ENCODE measurements at places on chromosomes 3 and 15.
A peak's percentile ranks its signal among the peaks of the same experiment; 100 is the strongest.

- no peak for DNase-seq
Measured at GRCh38 chr15:31341071-31341470, 14.4 kb downstream of the KLF13 start.

DNA sequence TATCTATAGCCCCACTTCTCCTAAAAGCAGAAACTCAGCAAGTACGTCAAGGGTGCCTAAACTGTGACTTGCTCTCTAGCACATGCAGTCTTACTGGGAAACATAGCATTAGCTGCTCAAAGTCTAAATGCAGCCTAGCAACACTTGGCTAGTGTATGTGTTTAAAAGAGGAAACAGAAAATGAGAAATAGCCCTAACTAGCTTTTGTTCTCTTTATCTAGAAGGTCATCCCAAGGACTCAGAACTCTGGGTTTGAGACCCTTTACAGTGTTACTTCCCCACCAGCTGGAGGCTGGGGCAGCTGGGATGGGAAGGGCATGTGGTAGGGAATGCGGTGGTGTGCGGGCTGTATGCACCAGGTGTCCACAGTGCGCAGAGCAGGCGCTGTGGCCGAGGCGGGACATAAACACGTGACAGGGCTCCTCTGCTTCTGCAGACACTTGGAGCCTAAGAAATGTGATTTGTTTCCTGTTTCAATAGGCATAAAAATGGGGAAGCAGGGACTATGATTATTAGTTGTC is 13.3 kb downstream of the ETV5 start:
- DNase-seq, result no peak

- no peak for DNase-seq
Measured at GRCh38 chr15:65115542-65115941, 542 bp upstream of the UBAP1L start.

- peak; percentile 12 for DNase-seq
Measured at GRCh38 chr3:104273046-104273649, 1093.6 kb upstream of the ALCAM start.

GRCh38 chr15:72992841-72993252 is 59.4 kb upstream of the NEO1 start:
- no peak for DNase-seq

DNA sequence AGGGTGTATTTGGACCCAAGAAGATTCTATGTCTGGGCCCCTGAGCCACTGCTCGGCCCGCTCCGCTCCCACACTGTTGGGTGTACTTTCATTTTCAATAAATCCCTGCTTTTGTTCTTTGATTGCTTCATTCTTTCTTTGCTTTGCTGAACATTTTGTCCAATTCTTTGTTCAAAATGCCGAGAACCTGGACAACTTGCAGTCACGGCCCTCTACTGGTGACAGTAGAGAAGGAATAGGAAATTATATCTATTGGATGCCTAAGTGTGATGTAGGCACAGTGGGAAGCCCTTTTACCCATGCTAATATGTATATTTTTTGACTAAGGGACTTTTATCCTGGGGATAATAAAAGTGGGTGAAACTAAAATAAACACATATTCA is 340.8 kb downstream of the LRRC3B start:
- no peak for DNase-seq

DNA sequence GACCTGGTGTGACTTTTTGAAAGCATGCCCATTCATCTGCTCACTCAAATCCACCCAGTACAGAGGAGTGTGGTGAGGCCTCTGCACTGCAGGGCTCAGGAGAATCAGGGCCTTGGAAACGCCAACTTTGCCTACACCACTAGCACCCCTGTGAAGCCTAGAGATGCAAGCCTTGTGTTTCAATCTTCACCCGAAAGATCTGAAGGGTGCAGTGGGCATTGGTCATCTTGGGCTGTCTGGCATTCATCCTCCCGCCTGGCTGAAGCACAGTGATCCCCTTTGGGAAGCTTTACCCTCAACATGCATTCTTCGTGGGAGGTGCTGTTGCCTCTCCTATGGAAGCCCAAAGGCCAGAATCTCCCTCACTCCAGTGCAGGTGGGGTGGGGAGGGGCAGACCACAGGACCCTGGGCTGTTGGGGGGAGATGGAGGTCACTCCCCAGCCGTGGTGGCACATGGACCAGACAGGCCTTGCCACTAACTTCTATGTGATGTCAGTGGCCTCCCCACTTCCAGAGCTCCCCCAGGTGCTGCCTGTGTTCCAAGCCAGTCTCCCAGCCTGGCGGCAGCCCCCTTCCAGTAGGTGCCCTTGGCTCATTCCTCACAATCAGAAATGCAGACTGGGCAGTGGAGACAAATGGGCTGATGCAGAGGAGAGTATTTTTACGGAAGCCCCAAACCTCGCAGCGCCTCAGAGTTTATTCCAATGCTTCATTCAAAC is 92.5 kb downstream of the ADAMTS17 start:
- no peak for DNase-seq

DNA sequence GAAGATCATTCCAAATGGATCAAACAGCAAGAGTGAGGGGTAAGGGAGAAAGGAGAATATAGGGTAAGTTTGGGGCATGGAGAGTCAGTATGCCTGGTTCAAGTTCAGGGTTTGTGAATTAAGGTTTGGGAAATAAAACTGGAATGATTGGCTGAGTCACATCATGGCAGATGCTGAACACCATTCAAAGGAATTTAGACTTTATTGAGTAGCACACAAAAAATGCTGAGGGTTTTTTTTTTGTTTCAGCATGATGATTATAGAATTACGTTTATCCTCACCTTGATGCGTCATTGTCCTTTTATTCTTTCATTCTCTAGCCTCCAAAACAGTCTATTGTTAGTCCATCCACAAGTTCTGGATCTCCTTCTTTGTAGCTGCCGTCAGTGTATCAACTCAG is 220.0 kb upstream of the UMPS start:
- DNase-seq, result no peak
